ENCODE measurements at places on chromosomes 1 and 21.

- DNase-seq, result no peak
Observed at GRCh38 chr1:236727521-236727920, 41.2 kb downstream of the ACTN2 start.

DNA sequence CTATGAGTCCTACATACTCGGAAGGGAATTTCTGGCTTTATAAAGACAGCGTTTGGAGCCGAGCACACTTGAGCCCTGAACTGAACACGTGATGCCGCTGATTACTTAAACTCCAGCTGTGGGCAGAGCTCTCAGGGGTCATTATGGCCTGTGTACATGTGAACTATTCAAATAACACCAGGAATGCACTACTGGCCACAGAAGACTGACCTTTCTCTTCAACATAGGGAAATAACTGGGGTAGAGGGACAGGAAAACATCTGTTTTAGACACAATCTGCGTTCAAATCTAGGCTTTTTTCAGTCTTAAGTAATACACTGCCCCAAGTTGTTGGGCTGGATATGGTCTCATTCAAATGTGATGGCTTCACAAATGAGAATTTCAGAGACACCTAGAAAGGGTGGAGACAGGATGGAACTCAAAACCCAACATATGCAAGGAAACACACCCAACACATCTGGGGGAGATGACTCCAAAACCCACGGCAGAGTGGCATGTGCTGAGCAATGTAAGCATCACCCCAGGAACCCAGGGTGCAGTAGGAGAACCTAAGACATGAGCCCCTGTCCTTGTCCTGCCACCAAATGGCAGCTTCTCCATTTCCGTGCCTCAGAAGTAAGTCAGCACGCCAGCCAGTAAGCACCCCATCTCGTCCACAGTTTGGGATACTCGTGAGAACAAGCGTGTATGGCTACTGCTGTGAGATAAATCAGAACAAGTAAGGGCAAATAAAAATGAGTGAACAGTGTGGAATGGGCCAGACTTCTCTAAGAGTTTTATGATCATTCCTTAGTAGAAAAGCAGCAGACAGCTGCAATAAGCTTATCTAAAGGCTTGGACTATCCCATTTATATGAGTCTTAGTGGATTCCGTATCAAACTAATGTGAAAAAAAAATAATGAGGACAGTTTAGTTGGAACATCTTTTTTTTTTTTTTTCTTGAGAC, 24.9 kb downstream of the NID1 start:
- DNase-seq, result no peak

DNA sequence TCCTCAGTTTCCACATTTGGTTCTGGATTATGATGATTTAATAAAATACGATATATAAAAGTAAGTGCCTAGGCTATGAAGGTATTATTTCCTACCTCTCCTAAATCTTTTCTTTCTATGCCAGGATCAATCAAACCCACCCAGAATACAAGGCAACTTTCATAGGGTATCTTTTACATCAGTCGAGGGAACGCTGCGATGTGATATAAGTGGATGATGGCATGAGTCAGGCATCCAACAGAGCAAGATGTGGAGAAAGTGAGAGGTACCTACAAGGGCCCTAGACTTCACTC, 781 bp downstream of the TTLL7 start:
- DNase-seq, result no peak

DNA sequence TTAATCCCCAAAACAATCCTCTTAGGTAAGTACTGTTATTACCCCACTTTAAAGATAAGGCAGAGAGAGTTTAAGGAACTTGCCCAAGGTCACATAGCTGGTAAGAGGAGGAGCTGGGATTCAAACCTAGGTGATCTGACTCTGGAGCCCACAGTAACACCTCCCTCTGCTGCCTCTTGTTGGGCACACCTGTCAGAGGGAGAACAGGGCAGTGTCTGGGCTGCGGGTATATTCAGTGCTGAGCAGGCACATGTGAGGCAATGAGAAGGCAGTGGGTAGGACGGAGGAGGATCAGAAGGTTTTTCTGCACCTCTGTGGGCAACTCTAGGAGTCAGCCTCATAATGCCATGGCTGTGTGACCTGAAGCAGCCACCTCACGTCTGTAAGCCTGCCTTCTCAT, 1.8 kb downstream of the HPCA start:
- no peak for DNase-seq

Measured in CD4-positive, alpha-beta T cell treated with Interleukin-12 subunit alpha and Interleukin-12 subunit beta, for 1 hour (primary cell).